Hepatic stellate cell (primary cell): ENCODE measurements at places on chromosomes 1 and 21.

GRCh38 chr1:213138892-213139291 is 87.9 kb downstream of the RPS6KC1 start:
- DNase-seq, result no peak

- no peak for DNase-seq
Measured at GRCh38 chr1:33515112-33515511, 42.7 kb downstream of the ZSCAN20 start.

DNA sequence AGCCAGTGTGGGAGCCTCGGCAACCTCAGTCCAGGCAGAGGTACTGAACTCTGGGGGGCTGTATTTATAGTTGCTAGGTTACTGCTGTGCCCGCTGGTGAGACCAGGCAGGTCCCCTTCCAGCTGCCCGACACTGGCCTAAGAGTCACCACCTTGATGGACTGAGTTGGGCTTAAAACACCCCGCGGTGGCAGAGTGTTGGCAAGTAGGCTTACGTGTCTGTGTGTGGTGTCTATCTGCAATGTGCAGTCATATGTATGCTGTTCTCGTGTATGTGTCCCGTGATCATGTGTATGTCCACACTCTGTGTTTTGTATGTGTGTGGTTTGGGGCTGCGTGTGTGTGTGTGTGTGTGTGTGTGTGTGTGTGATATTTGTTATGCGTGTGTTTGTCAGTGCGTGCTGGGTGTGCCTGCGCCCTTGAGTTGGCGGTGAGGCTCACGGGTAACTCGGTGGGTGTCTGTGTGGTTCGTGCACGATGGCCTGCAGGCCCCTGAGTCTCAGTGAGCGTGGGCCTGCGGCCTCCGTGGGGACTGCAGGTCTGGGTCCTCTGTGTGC is 65.5 kb downstream of the MEF2D start:
- no peak for DNase-seq

GRCh38 chr21:37405629-37406028 is 39.1 kb downstream of the DYRK1A start:
- DNase-seq, result no peak

DNA sequence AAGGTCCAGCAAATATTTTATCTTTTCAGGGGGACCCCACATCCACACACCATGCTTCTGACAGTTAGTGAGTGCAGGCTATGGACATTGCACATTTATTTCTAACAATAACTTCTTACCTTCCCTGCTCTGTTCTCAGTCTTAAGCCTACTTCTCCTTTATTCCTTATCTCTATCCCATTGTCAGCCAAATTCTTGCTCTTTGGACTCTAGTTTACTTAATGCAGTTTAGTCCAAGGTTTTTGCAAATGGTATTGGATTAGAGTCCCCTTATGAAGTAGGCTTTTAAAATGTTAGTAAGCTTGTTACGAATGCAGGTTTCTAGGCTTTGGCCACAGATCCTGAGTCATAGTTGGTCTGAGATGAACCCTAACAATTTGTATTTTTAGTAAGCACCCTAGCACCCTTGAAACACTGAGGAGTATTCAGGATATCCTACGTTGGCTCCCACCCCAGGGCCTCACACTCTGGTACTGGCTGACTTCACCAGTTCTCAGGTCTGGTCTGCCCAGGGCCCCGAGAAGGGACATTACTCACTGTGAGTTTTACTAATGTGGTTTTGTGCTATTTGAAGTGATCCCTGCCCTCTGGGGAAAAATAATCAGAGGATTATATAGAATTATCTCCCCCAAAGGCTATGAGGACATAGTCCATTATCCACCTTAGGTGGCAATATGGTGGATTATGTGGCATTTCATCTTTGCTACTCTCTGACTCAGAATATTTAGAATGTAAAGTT is 239.5 kb downstream of the TGFB2 start:
- no peak for DNase-seq

- DNase-seq, result peak; percentile 33
Measured at GRCh38 chr1:175192111-175192629, 406 bp downstream of the KIAA0040 start.

DNA sequence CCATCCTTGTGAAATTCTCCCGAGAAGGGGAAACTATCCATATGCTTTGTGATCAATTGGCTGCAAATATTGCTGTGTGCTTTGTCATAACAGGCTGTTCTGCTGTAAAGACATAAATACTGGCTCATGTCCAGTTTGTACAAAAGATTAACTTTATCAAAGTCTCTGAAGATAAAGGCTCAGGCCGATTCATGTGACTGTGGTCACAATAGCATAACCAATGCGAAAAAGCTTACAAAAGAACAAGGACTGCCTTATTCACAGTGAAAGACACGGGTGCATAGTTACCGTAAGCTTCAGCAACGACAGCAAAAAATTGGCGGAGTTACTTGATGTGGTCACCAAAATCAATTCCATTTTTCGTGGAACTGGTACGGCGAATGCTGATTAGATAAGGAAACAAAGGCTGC is 173.6 kb upstream of the CHRM3 start:
- no peak for DNase-seq

DNA sequence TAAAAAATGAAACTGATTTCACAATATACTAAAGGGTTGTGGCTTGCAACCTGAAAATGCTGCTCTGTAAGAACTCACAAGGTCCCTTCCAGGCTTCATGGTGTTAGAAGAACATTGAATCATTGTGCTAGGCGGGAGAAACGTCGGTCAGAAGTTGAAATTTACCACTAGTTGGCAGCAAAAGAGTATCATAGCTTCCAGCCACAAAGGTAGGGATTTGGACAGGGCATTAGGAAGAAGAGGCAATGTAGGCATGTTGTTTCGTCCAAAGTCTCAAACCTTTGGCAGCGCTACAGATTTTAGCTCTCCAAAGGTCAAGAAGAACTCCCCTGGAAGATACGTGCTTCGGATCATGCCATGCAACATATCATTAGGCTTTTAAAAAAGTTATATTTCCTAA is 62.5 kb upstream of the ZP4 start:
- DNase-seq, result no peak

DNA sequence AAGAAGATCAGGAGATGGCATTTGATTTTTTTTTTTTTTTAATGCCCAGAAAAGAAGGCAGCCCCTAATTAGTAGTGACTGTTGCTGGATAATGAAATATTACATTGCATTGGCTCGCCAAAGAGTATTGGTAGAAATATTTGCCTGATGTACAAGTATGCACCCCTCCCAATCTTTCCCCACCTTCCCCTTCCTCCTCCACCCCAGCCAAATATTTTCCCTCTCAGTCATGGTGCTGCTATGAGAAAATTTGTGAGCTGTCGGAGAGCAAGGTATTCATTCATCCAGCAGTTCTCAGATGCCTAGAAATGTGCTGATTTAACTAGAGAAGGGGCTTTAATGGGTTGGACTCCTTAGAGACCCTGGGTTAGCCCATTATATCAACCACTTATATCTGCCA is 50.5 kb upstream of the IKBKE start:
- peak; percentile 46 for DNase-seq

DNA sequence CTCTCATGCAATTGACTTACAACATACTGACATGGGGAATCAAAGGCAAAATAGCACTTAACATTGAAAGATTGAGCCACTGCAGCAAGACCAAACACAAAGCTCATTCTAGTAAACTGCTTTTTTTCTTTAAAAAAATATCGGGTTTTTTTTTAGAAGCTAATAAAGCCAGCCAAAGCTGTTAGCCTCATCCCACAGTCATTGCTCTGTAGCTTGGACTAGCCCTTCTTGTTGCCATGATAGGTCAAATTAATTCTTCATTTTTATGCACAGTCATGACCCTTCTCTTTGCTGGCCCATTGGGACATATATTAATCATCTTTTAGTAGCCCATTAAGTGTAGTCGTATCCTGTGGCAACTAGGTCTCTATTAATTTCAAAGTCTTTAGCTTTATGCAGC is 231.3 kb downstream of the ADGRL2 start:
- no peak for DNase-seq

GRCh38 chr1:111961016-111961415 is 28.5 kb downstream of the KCND3 start:
- DNase-seq, result no peak

DNA sequence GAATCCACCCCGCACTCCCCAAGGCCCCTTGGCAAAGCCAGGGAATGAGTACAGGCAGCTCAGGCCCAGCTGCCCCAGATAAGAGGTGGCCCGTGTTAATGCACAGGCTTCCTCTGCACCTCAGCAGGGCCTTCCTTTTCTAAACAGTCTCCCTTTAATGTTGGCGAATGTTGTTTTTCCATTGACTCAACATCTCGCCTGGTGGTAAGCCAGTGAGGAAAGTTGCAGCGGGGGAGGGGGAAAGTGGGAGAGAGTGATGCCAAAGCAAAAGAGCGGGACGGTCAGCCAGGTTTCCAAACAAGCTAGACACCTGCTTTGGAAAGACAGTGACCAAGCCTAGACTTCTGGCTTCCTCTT is 10.3 kb upstream of the PROX1 start:
- no peak for DNase-seq

- no peak for DNase-seq
Measured at GRCh38 chr1:218078916-218079315, 206.2 kb upstream of the RRP15 start.

DNA sequence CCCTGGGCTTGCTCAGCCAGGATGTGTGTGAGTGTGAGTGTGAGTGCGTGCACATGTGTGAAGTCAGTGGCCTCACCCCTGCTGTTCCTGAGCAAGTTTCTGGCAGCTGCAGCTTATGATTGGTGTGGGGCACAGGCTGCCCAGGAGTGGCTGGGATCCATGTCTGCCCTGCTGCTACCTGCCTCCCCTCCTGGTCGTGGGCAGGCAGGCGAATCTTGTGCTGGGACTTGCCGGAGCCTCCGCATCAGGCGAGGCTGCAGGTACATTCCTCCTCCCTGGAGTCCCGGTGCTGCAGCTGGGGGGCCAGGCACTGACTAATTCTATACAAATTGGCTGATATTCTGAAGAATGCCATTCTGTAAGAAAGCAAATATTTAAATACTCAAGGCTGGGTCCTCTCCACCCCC is 85.6 kb upstream of the WNT4 start:
- no peak for DNase-seq

DNA sequence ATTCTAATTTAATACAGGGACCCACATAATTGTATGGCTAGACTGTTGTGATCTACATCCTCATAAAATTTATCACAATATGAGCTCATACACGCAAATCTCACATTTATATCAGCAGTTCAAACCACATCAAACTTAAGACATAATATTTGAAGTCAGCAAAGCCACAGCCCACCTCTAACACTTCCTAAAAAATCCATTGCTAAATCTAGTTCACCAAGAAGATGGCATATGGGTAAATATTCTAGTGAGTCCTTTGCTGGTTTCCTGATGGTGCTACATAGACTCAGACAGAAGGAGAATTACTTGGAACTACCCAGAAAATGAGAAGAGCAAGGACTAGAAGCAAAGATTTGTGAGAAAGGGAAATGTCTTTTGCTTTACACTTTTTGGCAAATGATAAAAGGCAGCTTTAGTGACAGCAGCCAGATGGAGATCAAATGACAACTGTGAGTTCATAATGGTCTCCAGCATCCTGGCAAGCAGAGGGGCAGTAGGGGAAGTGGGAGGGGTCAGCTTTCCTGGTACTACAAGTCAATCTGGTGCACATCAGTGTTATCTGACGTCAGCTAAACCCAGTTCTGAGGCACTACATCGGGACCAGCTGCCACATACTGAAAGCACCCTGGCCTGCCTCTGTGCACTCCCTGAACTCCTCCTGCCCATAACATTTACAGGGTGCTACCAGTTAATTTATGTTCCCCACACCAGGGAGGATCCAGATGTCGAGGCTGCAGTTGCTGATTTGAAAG is 10.6 kb upstream of the GADD45A start:
- no peak for DNase-seq

- DNase-seq, result no peak
Measured at GRCh38 chr1:114355240-114355639, 155.8 kb downstream of the TRIM33 start.

GRCh38 chr1:166813508-166814223 is 25.6 kb upstream of the POGK start:
- no peak for DNase-seq

DNA sequence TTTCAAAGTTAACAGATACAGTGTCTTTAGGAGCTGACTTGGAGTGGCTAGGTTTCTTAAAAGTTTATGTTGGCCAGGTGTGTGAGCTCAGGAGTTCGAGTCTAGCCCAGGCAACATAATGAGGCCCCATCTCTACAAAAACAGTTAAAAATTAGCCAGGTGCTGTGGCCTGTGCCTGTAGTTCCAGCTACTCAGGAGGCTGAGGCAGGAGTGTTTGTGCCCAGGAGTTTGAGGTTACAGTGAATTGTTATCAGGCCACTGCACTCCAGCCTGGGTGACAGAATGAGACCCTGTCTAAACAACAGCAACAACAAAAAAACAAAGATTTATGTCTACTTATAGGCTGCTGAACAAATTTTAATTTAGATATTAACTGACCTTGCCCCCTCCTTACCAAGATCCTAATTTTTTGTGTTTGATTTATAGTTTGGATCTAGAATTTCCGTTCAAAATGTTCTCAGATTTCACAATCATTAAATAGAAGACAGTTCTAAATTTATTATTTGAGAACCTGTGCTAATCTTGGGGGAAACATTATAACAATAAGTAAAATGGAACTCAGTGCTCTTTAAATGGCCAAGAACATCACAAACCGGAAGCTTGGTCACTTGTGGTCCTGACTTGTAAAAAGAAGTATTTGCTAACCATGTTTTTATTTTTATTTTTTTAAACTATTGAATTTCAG is 67.8 kb downstream of the POU2F1 start:
- no peak for DNase-seq

- DNase-seq, result peak; percentile 61
Measured at GRCh38 chr1:234933475-234933874, 195.2 kb downstream of the TOMM20 start.

- no peak for DNase-seq
Measured at GRCh38 chr1:202516434-202516877, 168.0 kb downstream of the PPP1R12B start.
